ENCODE measurements at places on chromosomes 5 and 9.

DNA sequence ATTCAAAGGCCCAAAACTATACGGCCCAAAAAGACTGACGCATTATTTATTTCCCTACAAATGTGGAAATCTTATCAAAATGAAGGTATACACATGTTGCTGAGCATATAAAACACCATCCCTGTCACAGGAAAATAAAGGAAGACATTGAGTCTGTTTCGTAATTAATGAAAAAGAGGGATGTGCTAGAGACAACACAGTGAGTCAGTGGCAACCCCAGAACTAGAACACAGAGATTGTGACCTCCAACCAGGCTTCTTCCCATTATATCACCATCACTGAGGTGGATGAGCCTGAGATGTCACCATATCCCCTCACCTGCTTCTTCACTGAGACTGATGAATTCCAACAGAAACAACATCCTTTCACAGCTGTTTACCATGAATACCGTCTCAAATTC is 3.8 kb downstream of the NDUFA8 start:
- no peak for DNase-seq

DNA sequence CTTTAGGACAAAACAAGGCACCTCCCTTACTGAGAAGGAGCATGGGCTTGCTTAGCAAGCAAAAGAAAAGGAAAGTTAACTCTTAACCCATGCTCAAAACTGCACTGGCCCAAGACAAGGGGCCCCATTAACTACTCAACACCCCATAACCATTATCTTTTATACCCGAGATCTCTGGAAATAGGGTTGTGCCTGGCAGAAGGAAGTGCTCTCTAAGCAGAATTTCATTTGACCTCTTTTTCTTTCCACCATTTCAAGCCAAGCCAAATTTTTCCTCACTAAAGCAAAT is 167.2 kb downstream of the RASEF start:
- no peak for DNase-seq

DNA sequence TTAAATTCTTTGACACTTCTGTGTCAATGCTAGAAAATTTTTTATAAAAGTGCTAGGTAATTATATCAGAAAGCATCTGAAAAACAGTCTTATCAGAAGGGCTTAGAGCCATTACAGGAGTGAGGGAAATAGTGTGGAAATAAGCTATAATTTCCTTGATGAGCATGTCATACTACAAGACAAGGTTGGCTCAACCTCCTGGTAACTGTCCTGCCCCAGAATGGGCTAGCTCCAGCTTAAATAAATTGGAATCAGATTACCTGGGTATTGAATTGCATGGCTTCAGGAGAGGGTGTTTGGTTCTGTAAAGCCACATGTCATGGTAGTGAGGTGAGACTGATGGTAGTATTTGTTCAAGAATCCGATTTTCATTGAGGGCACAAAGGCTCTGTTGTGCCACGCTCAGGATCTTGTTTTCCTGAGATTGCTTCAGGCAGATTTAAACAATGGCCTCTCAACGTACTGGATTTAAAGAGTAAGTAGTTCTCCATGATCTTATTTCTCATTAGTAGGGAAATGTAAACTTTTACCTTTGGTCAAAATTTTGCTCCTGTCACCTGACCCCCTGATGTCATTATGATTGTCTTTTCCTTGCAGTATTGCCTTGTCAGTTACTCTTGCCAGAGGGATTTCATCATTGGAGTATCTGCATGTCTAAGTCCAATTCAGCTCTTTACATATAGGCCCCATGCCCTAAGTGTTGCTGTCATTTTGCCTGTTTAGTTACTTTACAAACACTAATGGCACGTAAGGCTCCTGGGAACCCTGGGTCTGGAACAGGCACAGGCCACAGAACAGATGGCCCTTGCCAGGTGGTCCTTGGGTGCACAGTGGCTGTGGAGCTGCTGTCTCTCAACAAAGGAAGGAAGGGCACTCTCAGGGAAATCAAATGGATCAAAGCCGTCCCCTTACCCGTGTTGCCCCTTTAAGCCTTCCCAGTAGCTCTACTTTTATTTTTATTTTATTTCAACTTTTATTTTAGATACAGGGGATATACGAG is 21.3 kb downstream of the TRIO start:
- DNase-seq, result no peak

DNA sequence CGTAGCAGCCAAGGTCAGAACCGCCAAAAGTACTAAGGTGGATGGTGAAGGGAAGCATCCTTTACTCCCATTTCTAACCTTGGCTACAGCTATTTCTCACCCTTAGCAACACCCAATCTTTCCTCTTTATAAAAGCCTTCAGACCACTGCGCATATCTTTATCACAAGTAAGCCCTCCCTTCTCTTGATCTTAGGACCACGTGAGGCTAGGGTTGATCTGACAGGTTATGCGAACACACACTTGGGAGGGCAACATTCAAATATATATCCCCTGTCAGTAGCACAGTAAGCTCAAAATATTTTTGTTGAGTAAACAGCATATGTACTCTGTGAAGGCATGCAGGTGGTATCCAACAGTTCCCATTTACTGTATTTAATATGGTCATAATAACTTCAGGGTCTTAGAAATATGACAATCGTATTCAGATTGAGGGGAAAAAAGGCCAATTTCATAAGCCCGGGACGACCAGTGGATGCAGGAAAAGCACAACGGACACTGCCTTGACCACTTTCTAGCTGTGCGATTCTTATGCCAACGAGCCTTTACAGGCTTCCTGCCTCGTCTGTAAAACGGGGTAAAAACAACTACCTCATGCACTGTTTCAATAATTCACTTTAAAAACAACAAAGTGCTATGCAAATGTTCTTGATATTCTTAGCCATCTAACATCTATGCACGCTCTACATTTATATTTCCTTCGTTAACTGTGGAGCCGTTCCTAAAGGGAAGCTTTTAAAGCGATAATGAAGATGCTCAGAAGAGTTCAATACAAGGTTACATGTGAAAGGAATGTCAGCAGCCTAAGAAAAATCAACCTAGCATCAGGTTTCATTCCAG is 1.3 kb downstream of the ARSB start:
- DNase-seq, result no peak

DNA sequence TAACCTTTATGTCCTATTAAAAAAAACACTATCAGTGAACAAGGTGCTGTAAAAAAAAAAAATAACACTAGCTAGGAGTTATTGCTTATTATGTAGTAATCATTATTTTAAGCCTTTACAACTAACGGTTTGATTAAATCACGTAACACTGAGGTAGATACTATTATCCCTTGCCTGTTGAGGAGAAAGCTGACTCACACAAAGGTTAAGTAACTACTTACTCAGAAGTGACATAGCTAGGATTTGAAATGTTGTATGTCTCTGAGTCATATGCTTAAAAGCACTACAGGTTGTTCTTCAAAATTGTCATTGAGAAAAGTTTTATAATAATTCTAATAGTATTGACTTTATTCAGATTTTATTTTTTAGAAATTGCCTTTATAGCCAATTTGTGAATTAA is 8.8 kb downstream of the TENT2 start:
- no peak for DNase-seq

DNA sequence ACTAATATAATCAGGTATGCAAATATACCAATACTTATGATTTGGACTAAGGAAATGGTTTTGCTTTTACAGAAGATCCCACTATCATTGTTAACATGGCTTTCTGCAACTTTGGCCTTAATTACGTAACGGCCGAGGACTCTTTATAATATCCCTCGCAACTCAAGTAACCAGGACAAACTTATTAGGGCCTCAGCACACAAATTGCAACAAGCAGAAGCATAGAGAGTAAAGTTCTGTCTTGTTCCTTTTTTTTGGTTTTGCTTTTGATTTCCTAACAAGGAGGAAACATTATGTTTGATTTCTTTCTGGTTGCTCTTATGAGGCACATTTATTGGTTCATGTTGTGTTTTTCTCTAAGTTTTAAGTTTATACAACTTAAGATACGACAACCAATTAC is 60.4 kb downstream of the RORB start:
- no peak for DNase-seq

DNA sequence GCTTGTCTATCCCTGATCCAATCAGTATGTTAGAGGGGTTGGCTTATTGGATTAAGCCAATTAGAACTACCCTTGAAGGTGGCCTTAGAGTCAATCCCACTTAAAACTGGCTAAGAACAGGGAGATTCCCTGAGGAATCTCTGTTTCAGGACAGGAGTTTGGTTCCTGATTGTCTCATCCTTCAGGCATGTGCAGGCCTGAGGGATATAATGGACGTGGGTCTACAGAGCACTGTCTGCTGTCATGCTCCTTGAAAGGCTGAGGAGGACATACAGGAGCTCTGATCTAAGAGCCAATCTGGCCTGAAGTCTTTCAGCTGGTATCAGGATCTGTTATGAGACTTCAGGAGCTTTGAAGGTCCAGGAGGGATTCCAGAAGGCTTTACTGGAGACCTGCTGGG is 36.2 kb upstream of the PRXL2C start:
- no peak for DNase-seq

GRCh38 chr5:42600441-42600840 is 156.2 kb upstream of the CCDC152 start:
- DNase-seq, result no peak

- no peak for DNase-seq
Observed at GRCh38 chr5:144386315-144386714, 215.6 kb downstream of the KCTD16 start.

DNA sequence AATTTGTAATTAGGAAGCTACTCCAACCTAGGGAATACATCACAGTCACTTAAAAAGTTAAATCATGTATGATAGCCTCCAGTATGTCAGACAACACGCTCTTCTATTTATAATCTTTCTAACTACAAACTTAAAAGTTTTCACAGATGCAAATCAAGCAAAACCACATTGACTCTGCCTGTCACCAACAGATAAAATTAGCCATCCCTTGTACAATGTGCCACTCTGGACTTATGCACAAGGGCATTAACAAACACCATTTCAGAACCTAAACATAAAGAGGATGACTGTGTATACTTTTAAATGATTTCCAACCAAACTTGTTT is 14.7 kb downstream of the ERP44 start:
- no peak for DNase-seq

GRCh38 chr5:154103233-154103632 is 64.5 kb downstream of the MFAP3 start:
- DNase-seq, result no peak

- no peak for DNase-seq
Observed at GRCh38 chr9:125525921-125526631, 180.9 kb downstream of the MAPKAP1 start.

GRCh38 chr5:113081091-113081839 is 104.7 kb downstream of the DCP2 start:
- DNase-seq, result no peak

GRCh38 chr5:95151694-95152093 is 133.2 kb downstream of the MCTP1 start:
- no peak for DNase-seq

GRCh38 chr9:19492775-19493173 is 84.0 kb downstream of the ACER2 start:
- no peak for DNase-seq

- no peak for DNase-seq
Observed at GRCh38 chr5:121315786-121316185, 535.9 kb upstream of the FTMT start.

GRCh38 chr9:86353655-86354010 is 577 bp downstream of the TUT7 start:
- DNase-seq, result no peak

DNA sequence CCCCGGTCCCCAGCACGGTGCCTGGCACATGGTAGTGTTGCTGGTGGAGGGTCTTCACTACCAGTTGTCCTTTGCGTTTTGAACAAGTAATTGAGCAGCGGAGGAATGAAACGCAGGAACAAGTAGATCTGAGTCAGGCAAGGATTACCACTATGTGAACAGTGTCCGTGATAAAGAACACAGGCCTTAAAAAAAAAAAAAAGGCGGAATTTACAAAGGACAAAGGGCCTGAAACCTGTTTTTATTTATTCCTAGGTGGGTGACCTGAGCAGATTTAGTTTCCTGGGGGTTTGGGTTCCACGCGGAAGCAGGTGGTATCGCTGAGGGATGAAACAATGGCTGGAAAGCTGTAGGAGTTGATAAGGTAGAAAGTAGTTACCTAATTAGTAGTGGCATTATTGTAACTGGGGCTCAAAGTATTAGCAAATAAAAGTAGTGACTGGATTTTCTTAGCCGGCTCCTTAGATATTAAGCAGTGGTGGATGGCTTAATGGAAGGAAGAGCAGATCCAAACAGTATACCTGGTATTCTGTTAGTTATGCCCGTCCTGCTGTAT is 1.1 kb downstream of the RUSC2 start:
- DNase-seq, result no peak

DNA sequence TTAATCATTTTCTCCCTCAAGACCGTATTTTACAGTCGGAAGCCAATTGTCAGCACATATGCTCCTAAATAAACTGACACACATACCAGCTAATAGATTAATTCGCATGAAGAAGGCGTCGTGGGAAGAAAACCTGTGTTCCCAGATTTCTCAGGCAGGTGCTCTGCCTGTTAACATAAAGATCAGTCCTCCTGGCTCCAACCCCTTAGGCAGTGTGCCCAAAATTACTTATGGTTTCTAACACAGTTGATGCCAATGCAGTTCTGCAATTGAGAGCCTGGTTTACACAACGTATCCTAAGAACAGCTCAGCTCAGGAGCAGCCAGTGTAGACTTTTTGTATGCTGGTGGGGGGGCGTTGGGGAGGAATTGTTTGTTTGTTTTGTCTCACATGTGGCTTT is 208.3 kb downstream of the ENC1 start:
- no peak for DNase-seq

GRCh38 chr5:1219768-1220100 is 5.4 kb upstream of the SLC6A18 start:
- DNase-seq, result no peak

- no peak for DNase-seq
Observed at GRCh38 chr9:134928436-134929192, 10.9 kb upstream of the FCN1 start.

DNA sequence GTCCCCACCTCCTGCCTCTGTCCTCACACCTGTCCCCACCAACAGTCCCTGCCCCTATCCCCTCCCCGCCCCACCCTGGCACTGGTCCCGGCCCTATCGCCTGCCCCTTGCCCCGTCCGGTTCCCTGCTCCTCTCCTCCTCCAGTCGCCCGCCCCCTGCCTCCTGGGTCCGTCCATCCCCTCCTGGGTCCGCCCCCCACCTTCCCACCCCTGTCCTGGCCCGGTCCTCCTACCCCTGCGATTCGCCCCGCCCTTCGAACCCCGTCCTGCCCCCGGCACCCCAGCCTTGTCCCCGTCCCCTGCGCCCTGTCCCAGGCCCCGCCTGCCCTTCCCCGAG is 372 bp downstream of the EDF1 start:
- DNase-seq, result no peak

- no peak for DNase-seq
Observed at GRCh38 chr9:114278881-114279570, 43.9 kb upstream of the ORM1 start.

GRCh38 chr9:131774636-131775035 is 34.8 kb upstream of the RAPGEF1 start:
- no peak for DNase-seq

- DNase-seq, result no peak
Observed at GRCh38 chr9:114757395-114757794, 48.4 kb downstream of the TNFSF15 start.

GRCh38 chr9:124481115-124481514 is 26.1 kb downstream of the NR5A1 start:
- no peak for DNase-seq

- peak; percentile 85 for DNase-seq
Observed at GRCh38 chr9:136255896-136256890, 10.6 kb upstream of the QSOX2 start.

- DNase-seq, result peak; percentile 96
Observed at GRCh38 chr5:177303121-177303924, at the start of the genes PRELID1 and RAB24. Gene PRELID1 (plus strand): TSS chr5:177303799. CDS start chr5:177303986, 187 bp downstream. Gene RAB24 (minus strand): TSS chr5:177303719. CDS start chr5:177303288, 431 bp downstream.

Measured in HuH-7 (cell line).